Astrocyte (in vitro differentiated cells and primary cell): ENCODE measurements at places on chromosomes 6 and 20. TPM values are rescaled to one million over a fixed set of nuclear protein-coding genes. Genes with fewer than 3 reads are reported as not detected.

GRCh38 chr6:149329529-149329928 lies 12.0 kb downstream of the TAB2 start:
- no peak for DNase-seq

- no peak for DNase-seq
Observed at GRCh38 chr6:135286962-135287538, 105.9 kb downstream of the MYB start.

- DNase-seq, result no peak
Observed at GRCh38 chr6:13687917-13688351, 23.7 kb downstream of the RANBP9 start.

DNA sequence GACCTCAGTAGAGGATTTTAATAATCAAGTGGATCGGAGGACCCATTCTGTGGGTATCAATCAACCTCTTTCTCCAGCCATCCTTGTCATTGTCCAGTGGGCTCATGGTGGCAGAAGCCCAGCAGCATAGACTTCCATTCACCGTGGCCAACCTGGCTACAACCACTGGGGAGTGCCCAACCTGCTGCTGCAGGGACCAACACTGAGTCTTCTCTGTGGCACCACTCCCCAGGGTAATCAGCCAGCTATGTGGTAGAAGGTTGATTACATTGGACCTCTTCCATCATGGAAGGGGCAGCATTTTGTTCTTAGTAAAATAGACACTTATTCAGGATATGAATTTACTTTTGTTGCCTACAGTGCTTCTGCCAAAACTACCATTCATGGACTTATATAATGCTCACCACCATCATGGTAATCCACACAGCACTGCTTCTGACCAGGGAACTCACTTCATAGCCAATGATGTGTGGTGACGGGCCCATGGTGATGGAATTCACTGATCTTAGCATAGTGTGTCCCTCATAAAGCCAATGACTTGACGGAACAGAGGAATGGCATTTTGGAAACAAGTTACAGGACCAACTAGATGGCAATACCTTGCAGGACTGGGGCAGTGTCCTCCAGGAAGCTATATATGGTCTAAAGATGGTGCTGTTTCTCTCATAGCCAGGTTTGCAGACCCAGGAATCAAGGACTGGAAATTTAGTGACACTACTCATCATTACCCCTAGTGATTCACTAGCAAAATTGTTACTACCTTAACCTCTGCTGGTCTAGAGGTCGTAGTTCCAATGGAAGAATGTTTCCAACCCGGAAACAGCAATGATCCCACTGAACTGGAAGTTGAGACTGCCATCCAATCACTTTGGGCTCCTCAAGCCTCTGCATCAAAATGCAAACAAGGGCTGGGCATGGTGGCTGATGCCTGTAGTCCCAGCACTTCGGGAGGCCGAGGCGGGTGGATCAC lies 7.6 kb downstream of the CD24 start:
- no peak for DNase-seq

- no peak for DNase-seq
Observed at GRCh38 chr6:36855750-36856149, 16.5 kb upstream of the CPNE5 start.

PDYN gene
- not detected in 2 replicates for total RNA-seq

PRDM13 gene
- not detected in 2 replicates for total RNA-seq

PSORS1C1 gene
- 8.8 and 9.2 TPM in 2 replicates for total RNA-seq

ARFGAP1 gene
- 220 and 225 TPM in 2 replicates for total RNA-seq

SLC22A3 gene
- total RNA-seq, result 0.57 and 0.89 TPM in 2 replicates
